BE2C (cell line): ENCODE measurements at places on chromosomes 3 and 15.

DNA sequence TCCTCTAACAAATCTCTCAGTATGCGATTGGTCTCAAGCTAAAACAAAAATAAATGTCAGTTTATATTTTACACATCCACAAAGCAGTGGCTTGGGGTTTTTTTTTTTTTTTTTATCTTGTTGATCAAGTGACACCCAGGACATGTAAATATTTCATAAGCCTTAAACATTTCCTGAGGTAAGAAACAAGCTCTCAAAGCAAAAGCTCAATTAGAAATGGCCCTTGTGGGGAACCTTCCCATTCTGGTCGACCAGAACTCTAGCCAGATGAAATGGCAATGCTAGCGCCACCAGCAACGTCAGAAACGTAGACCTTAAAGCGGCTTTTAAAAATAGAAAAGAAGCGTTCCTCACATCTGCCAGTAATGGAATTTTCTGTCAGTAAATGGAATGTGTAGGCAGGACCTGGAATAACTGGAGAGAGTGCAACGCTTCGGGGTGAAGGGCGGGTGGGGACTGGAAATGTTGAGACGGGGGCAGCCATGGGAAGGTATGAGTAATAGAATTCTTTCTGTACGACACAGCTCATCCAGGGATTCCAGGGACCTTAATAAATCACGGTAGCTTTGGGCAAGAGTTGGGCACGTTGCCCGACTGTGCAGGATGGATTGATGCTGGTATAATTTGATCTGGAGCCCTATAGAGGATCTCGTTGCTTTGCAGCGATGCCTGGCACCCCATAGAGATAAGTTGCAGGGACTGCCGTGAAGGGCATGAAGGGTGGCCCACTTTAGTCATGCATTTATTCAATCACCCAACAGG is 44.4 kb downstream of the BTD start:
- DNase-seq, result peak; percentile 34

GRCh38 chr3:32544894-32545293 is 25.8 kb downstream of the DYNC1LI1 start:
- DNase-seq, result no peak

- no peak for DNase-seq
Observed at GRCh38 chr3:122785231-122785630, 8.4 kb downstream of the HSPBAP1 start.

- DNase-seq, result no peak
Observed at GRCh38 chr15:83631534-83631933, 22.4 kb upstream of the ADAMTSL3 start.

GRCh38 chr15:85834651-85835050 is 39.9 kb upstream of the KLHL25 start:
- DNase-seq, result no peak

DNA sequence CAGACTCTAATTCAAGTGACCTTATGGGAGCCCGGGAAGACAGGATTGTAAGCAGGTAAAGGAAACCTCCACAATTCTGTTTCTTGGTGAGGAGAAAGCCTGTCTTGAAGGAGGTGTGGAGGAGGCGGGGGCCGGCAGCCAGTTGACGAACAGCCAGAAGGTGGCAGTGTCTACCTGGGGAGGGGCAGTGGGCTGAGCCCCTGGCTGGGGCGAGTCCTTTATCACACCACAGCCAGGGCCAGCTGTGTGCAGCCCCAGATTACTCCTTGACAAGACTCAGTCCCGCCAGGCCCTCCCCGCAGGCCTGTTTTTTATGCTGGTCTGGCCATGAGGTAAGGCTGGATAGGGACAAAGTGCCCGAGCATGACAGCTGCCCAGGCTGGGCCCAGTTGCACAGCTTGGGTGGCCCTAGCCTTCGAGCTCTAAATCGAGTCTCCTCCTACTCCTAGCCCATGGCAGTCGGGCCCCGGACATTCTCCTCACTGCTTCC is 40.9 kb upstream of the IDH2 start:
- DNase-seq, result peak; percentile 96

GRCh38 chr3:2792432-2792831 is 317.7 kb downstream of the IL5RA start:
- DNase-seq, result no peak

GRCh38 chr3:4139462-4140140 is 163.6 kb upstream of the SETMAR start:
- no peak for DNase-seq

- DNase-seq, result no peak
Observed at GRCh38 chr3:81765400-81765799, 4.0 kb upstream of the GBE1 start.

- peak; percentile 12 for DNase-seq
Observed at GRCh38 chr3:49295489-49296058, 18.5 kb upstream of the C3orf62 start.

DNA sequence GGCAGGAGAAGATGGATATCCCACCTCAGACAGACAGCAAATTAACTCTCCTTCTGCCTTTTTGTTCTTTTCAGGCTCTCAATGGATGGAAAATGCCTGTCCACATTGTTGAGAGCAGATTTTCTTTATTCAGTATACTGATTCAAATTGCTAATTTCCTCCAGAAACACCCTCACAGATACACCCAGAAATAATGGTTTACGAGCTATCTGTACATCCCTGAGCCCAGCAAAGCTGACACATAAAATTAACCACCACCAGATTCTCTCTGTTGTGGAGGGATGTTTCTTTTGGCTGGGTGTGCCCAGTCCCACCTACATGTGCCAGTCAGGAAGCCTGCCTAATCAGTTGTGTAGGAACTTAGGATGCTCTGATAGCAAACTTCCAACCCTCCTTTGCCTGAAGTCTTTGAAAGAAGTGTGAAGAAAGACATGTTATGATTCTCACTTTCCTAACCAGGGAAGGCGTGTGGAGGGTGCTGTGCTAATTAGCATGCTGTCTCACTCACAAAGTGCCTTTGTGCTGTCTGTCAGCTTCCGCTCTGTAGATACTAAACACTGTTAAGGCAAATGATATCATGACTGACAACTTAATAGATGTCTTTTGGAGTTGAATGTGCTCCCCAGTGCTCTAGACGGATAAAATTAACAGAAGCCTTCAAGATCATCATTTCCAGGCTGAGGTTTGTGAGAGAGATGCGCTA is 208.5 kb downstream of the CLSTN2 start:
- no peak for DNase-seq

DNA sequence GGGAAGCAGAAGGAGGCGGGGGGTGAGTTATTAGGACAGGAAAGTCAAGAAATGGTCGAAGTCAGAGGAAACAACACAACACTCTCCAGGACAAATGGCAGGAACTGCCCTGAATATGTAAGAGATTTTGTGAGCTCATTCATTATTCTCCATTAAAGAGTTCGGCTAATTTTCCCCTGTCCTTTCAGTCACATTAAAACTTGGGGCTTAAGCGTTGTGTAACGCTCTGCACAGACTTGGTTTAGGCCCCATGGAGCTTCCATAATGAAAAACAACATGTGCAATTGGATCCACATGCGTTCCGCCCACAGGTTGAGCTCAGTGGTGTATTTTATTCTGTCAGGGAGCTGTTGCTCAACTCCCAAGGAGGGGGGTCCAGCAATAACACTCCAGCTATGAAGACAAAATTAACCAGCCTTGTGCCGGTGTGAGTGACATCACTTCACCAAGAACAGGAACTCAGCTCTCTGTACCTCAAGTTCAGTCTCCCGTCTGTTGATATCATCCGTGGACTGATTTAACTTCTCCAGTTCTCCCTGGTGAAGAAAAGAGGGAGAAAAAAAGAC is 2.3 kb downstream of the SH3BP5 start:
- no peak for DNase-seq

GRCh38 chr3:86973440-86973839 is 17.5 kb downstream of the VGLL3 start:
- DNase-seq, result no peak

DNA sequence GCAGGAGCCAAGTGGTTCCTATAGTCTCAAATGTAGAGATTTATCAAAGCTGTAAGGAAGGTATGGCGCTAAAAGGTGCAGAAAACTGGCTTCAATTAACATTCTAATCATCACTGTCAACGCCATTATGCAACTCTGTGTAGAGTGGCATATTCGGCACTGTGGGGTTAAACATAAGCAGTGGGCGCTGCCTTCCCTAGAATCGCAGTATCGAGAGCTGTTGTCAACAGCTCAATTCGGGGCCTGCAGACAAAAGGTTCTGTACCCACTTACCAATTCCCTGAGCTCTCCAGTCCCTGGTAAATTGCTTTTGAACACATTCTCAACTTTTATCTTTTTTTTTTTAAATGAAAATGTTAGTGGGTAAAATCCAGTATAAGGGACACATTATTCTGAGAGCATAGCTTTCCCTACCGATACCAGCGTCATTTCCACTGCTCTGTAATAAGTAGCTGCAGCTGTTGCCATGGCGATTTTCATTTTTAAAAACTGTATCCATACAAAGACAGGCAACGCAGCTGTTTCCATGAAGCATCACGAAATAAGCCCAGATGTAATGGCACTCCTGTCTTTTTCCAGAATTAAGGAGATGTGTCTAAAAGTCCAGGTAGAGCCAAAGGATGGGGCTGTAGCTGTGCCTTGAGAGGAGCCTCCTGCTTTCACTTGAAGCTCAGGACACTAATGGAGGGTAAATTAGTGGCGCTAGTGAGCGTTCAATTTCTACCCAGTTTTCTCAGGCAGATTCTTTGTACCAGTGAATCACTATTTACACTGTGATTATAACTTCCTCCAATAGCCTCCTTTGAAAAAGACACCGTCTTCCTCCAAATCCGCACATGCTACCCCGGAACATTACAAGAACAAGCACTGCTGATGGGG is 250.3 kb downstream of the SLC9A9 start:
- no peak for DNase-seq

DNA sequence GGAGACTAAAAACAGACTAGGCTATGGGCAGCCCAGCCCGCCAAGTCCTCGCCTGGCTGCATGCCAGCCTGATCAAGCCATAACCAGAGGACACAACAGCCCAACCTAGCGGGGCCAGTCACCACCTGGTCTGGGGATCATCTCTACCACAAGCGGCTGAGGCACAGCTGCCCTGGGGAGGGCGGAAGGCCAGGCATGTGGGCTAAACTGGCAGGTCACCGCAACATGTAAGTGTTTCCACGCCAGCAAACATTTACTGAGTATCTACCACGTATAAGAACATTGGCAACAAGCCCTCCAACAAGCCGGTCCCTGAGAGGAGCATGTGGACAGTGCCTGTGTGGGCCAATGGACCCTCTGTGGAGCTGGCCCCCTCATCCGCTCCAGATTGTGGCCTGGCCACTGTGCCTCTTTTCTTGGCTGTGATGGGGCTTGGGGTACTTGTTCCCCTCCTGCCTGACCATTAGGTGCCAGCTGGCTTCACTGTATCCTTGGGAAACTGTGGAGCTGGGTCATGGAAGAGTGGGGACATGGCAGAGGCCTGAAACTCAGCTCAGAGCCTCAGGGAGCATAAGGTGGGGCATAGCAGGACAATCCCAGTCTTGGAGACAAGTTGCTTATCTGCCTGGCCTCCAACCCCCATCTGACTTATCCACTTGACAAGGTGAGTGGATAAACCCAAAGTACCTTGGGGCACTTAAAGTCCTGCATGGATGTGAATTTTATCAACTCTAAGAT is 9.0 kb downstream of the UBXN7 start:
- peak; percentile 93 for DNase-seq

GRCh38 chr3:56994391-56994790 is 66.1 kb upstream of the SPATA12 start:
- DNase-seq, result no peak

GRCh38 chr3:36992806-36993325 is at the start of gene EPM2AIP1:
TSS of gene EPM2AIP1 (minus strand) at chr3:36993131. CDS start at chr3:36993077, 54 bp downstream.
- peak; percentile 93 for DNase-seq

DNA sequence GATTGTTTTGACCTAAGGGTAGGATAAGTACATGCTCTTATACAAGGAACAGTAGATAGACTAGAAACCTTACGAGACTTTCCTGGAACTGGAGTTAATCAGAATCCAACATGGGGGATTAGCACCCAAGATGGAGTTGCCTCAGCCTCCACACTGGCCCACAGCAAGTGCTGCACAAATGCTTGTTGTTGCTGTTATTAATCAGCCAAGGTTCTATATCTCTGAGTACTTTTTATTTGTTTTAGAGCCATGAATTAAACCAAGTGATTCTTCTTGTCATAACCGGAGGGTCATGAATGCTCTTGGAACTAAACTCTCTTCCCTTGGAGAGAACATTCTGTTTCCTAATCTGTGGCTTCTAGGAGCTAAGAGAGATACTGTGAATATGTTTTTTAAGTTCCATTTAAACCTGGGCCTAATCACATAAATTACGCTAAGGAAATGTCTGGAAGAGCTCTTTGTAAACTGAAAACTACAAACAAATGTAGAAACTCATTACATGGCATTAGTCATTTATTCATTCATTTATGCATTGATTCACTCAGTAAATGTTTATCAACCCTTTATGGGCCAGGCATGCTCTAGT is 5.7 kb upstream of the IL16 start:
- DNase-seq, result no peak

- DNase-seq, result no peak
Observed at GRCh38 chr3:182530316-182530715, 263.0 kb upstream of the ATP11B start.

DNA sequence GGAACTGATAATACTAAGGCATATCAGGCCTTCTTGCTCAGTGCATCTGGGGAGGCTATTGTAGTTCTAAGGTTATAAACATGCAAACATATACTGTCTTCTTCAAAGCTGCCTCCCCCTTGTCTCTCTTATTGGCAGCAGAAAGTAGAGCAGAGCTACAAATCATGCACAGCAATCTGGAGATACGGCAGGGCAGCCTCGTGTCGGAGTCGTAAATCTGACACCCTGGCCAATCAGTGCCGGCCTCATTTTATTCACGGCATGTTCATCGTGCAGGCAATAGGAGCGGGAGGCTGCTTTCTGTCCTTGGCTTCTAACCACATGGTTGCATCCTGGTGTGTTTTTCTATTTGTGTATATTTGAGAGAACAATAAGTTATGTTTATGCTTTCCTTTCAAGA is 300.2 kb upstream of the CNTN6 start:
- peak; percentile 5 for DNase-seq

GRCh38 chr15:80060356-80061006 is 1.0 kb downstream of the ZFAND6 start:
- no peak for DNase-seq

DNA sequence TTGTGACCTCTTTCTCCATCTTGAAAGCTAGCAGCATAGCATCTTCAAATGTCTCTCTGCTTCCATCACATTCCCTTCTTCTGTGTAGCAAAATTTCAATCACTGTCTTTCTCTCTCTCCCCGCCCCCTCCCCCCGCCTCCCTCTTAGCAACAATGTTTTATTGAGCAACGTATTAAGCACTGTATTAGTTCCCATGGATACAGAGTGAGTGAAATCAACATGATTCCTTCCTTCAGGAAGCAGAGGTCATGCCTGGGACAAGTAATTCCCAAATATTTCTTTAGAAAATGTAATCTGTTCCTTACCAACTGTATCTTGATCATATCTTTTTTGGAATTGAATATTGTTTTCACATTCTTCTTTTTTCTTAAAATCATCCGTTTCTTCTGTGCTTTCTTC is 373.7 kb upstream of the NECTIN3 start:
- no peak for DNase-seq
